ENCODE measurements at places on chromosomes 3 and 15. TPM values are rescaled to one million over a fixed set of nuclear protein-coding genes. Genes with fewer than 3 reads are reported as not detected.

Gene ITGA11
- total RNA-seq: 154 TPM

Gene LRRC49
- 15.2 TPM for total RNA-seq

GRCh38 chr15:28994142-28994830 lies 108.5 kb downstream of the APBA2 start:
- peak; percentile 9 for DNase-seq
- no peak overlapping the region for H3K4me3 ChIP-seq
- H3K36me3 ChIP-seq: no peaks in the 10 kb centered on the region
- H3K4me1 ChIP-seq: no peaks in the 10 kb centered on the region

Gene SUSD5
- 132 TPM for total RNA-seq

DNA sequence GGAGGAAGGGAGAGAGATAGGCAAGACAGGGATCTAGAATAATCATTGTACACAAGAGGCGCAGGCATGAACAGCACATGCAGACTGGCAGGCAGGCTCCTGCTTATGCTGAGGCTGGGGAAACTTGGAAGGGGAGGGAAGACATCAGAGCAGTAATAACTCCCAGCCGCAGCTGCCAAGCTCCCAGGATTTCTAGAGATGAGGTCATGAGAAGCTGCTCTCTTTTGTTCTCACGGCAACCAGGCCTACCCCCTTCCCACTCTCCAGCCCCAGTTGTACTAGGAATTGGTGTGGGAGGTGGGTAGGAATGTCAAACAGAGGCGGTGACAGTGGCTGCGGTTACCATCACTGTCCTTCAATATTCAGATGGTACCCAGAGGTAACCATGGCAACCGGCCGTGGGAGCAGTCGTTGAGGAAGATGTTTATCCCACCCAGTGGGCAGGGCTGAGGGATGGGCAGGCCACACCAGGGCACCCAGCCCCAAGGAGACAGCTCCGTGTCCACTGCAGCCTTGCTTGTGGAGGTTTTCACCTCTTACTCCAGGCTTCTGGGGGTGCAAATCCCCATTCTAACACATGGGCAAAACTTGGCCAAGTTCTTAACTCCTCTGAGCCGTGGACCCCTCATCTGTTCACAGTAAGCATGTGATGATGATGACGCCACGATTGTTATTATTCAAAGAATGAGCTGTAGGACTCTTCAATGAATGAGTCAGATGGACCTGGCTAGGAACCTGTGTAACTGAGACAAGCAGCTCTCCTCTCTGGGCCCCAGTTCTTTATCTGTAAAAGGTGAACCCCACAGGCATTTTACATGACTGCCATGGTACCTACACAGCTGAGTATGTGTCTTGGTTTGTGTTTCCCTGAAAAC lies 360.8 kb upstream of the PROK2 start:
- H3K4me1 ChIP-seq: peaks cover 2% of the 10 kb centered on the region
- H3K4me3 ChIP-seq: no peak overlapping the region
- H3K27me3 ChIP-seq: no peaks in the 10 kb centered on the region

DNA sequence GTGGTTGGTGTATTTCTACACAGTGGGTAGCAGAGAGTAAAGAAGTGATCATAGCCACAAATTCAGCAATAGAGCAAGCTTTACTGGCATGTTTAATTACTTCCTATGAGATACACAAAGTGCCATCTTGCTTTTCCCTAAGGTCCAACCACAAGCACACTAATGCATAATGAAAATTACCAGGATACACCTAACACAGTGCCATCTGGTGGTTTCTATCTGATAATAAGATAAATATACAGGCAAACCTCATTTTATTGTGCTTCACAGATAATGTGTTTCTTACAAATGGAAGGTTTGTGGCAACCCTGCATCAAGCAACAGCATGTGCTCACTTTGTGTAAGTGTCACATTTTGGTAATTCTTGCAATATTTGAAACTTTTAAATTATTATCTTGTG lies 223.0 kb downstream of the NSUN3 start:
- H3K27ac ChIP-seq: no peak overlapping the region
- no peaks in the 10 kb centered on the region for H3K27me3 ChIP-seq
- DNase-seq: no peak
- no peaks in the 10 kb centered on the region for H3K36me3 ChIP-seq

Gene CPNE9
- total RNA-seq: not detected

- no peak for DNase-seq
- H3K4me1 ChIP-seq: no peaks in the 10 kb centered on the region
- H3K27me3 ChIP-seq: no peaks in the 10 kb centered on the region
Observed at GRCh38 chr3:140822401-140823047, 119.1 kb upstream of the SLC25A36 start.

- H3K4me1 ChIP-seq: no peaks in the 10 kb centered on the region
- peak overlapping the region; percentile 99 for H3K4me3 ChIP-seq
- H3K27ac ChIP-seq: peak overlapping the region; percentile 38
- peak; percentile 69 for DNase-seq
- no peaks in the 10 kb centered on the region for H3K27me3 ChIP-seq
- no peaks in the 10 kb centered on the region for H3K36me3 ChIP-seq
Observed at GRCh38 chr15:98650417-98651035, 2.2 kb downstream of the IGF1R start.

DNA sequence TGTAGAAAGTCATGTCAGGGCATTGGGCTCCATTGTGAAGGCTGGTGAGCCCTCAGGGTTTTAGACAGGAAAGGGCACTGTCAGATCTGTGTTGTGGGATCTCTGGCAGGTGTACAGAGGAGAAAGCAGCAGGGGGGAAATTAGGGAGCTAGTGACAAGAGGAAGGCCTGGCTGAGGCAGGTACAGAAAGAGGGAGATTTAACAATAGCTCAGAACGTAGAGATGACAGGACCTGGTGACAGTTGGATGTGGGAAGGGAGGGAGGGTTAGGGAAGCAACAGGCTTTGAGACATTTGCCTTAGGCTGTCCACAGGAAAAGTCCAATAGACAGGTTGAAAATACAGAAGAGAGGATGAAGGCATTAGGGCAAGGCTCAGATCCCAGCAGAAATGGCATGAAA lies 288.1 kb downstream of the EPHB1 start:
- H3K4me1 ChIP-seq: no peaks in the 10 kb centered on the region
- DNase-seq: no peak
- no peak overlapping the region for H3K27ac ChIP-seq
- H3K4me3 ChIP-seq: no peak overlapping the region
- no peaks in the 10 kb centered on the region for H3K27me3 ChIP-seq

DNA sequence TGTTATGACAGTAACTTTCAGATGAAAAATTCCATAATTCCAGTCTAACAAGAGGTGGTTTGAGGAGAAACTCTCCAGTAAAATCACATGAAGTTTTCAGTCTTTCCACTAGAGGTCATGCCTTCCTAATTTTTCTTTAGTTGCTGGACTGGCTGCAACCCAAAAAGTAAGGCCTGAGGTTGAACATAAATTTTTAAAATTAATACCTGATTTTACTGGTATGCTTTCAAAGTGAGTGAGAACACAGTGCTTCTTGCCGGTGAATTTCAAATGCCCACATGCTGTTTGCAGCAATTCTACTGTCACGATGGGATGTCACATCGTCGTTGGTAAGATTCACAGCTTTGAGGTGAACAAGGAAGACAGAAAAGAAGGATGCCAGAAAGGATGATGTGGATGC lies 89.0 kb upstream of the FGF12 start:
- no peak overlapping the region for H3K4me3 ChIP-seq
- no peaks in the 10 kb centered on the region for H3K36me3 ChIP-seq
- no peak overlapping the region for H3K27ac ChIP-seq
- no peaks in the 10 kb centered on the region for H3K27me3 ChIP-seq
- no peak for DNase-seq

DNA sequence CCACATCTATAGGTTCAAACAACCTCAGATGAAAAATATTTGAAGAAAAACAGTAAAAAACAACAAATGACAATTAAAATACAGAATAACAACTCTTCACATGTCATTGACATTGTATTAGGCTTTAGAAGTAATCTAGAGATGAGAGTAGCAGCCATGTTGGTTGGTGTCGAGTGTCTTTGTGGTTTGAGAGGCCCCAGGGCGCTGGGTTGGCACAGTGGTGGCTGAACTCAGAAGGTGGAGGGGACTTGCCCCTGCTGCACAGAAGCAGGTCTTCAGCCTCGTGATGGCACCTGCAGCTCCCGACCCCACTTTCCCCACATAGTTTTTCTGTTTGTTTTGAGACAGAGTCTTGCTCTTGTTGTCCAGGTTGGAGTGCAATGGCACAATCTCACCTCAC lies 187.2 kb downstream of the OSBPL10 start:
- H3K27ac ChIP-seq: no peak overlapping the region
- no peak overlapping the region for H3K4me3 ChIP-seq

DNA sequence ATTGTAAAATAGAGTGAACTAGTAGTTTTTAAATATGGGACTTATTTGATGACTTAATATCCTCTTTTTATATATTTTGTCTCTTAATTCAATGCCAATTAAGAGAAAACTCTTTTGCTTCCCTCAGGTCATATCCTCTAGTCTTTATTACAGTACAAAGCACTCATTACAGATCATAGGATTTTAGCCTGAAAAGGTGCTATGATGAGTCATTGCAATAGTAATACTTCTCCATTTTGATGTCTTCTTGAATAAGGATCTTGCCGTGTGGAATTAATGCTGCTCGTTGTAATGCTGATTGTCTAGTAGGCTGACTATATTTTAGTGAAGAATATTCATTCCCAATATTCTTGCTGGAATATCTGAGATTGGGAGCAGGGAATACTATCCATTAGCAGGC lies 612.2 kb upstream of the GOLIM4 start:
- no peak for DNase-seq
- H3K36me3 ChIP-seq: no peaks in the 10 kb centered on the region
- no peaks in the 10 kb centered on the region for H3K4me1 ChIP-seq

GRCh38 chr3:39295184-39295775 lies 15.4 kb upstream of the CX3CR1 start:
- H3K27me3 ChIP-seq: no peaks in the 10 kb centered on the region
- no peak overlapping the region for H3K4me3 ChIP-seq
- no peak overlapping the region for H3K27ac ChIP-seq
- DNase-seq: no peak

GRCh38 chr15:80563372-80563997 lies 131.6 kb upstream of the ABHD17C start:
- no peak overlapping the region for H3K4me3 ChIP-seq
- H3K36me3 ChIP-seq: no peaks in the 10 kb centered on the region
- no peaks in the 10 kb centered on the region for H3K4me1 ChIP-seq

GRCh38 chr3:31095255-31095654 lies 200.8 kb upstream of the GADL1 start:
- H3K4me1 ChIP-seq: no peaks in the 10 kb centered on the region
- H3K36me3 ChIP-seq: no peaks in the 10 kb centered on the region
- no peak overlapping the region for H3K4me3 ChIP-seq
- no peaks in the 10 kb centered on the region for H3K27me3 ChIP-seq
- no peak for DNase-seq
- no peak overlapping the region for H3K27ac ChIP-seq

Gene C3orf80
- 0.49 TPM for total RNA-seq

GRCh38 chr3:160804762-160805161 lies 48.7 kb downstream of the PPM1L start:
- no peaks in the 10 kb centered on the region for H3K4me1 ChIP-seq
- H3K27ac ChIP-seq: no peak overlapping the region
- no peaks in the 10 kb centered on the region for H3K27me3 ChIP-seq
- H3K4me3 ChIP-seq: no peak overlapping the region
- no peaks in the 10 kb centered on the region for H3K36me3 ChIP-seq

DNA sequence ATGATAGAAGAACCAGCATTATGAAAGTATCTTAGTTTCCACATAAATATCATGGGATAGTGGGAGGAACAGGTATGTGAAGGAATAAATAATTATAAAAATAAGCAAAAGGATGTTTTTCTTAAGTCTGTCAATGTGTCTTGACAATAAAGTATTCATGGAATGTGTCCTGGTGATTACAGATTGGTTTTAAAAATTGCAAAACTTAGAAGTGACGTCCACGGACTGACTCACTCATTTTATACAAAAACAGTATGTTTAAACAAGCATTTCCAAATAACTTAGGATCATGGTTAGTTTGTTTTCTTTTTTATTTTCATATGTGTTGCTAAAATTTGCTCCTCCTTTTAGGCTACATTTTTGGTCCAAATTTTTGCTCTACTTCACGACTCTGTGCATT lies 687.0 kb upstream of the NECTIN3 start:
- H3K36me3 ChIP-seq: no peaks in the 10 kb centered on the region
- no peak for DNase-seq
- H3K4me1 ChIP-seq: no peaks in the 10 kb centered on the region
- no peak overlapping the region for H3K27ac ChIP-seq
- H3K4me3 ChIP-seq: no peak overlapping the region

- H3K36me3 ChIP-seq: no peaks in the 10 kb centered on the region
- DNase-seq: no peak
- H3K27ac ChIP-seq: no peak overlapping the region
- no peaks in the 10 kb centered on the region for H3K4me1 ChIP-seq
Observed at GRCh38 chr3:171005648-171006047, 20.9 kb downstream of the SLC2A2 start.
